Aorta (tissue), 5 donors: ENCODE measurements at places on chromosomes 6 and 20. TPM values are rescaled to one million over a fixed set of nuclear protein-coding genes. Genes with fewer than 3 reads are reported as not detected.

Gene CTAGE9
- not detected for total RNA-seq

Gene CD93
- total RNA-seq = 123 TPM

- DNase-seq = no peak
- peaks cover 2% of the 10 kb centered on the region for H3K27me3 ChIP-seq
- no peak overlapping the region for H3K4me3 ChIP-seq
Observed at GRCh38 chr6:18280084-18280483, 15.8 kb upstream of the DEK start.

- no peaks in the 10 kb centered on the region for H3K36me3 ChIP-seq
- H3K4me3 ChIP-seq = no peak overlapping the region
- DNase-seq = no peak
- no peaks in the 10 kb centered on the region for H3K4me1 ChIP-seq
- H3K27me3 ChIP-seq = no peaks in the 10 kb centered on the region
- H3K27ac ChIP-seq = no peak overlapping the region
Observed at GRCh38 chr6:20202699-20203302, 9.5 kb downstream of the MBOAT1 start.

- peak overlapping the region; percentile 88 for H3K4me3 ChIP-seq
- H3K36me3 ChIP-seq = peaks cover 3% of the 10 kb centered on the region
- peak overlapping the region; percentile 82 for H3K27ac ChIP-seq
- H3K4me1 ChIP-seq = peaks cover 9% of the 10 kb centered on the region
- DNase-seq = no peak
Observed at GRCh38 chr6:36594816-36595643, 868 bp downstream of the SRSF3 start.

DNA sequence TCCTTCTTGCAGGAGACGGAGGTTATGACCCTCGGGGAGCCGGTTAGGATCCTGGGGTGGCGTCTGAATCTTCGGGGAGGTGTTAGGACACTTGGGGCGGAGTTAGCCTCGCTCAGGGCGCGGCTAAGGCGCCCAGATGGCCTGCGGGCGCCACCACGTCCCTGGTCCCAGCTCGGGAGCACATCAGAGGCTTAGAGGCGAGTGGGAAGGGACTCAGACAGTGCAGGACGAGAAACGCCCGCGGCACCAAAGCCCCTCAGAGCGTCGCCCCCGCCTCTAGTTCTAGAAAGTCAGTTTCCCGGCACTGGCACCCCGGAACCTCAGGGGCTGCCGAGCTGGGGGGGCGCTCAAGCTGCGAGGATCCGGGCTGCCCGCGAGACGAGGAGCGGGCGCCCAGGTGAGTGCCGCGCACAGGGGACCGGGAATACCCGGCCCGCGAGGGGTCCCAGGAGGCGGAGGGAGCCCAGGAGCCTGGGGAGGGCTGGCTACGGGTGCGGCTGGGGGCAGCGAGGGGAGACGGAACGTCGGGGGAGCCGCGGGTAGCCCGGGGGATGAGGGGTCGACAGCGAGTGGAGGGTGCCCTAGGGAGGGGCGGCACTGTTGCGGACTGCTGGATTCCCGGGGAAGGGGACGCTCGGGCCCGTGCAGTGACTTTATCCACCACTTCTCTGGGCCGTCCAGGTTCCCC lies at the start of gene HCK:
Gene HCK (plus strand): TSS at position 153 of the 688 bp plus-strand sequence.
- H3K27me3 ChIP-seq = no peaks in the 10 kb centered on the region
- H3K27ac ChIP-seq = no peak within 1 kb of the TSS
- no peaks in the 10 kb centered on the region for H3K36me3 ChIP-seq
- no peak within 1 kb of the TSS for H3K4me3 ChIP-seq
- peak; percentile 72 for DNase-seq

DNA sequence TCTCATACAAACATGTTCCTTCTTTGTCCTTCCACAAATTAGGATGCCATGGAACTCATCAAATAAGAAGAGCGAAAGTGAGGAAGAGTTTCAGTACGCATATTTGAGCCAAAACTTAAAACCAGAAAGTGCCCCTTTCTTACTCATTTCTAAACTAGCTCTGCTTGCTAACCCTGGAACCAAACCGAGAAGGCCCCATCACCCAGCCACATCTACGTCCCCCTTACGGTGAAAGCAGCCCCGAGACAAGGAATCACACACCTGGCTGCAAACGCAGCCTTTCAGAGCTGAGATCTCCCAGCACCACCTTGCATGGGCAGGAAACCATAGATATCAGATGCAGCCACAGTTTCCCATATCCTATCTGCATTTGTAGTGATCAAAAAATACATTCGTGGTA lies 28.5 kb downstream of the TRERF1 start:
- H3K4me1 ChIP-seq = no peaks in the 10 kb centered on the region
- no peaks in the 10 kb centered on the region for H3K27me3 ChIP-seq
- no peak overlapping the region for H3K27ac ChIP-seq
- H3K36me3 ChIP-seq = no peaks in the 10 kb centered on the region
- no peak overlapping the region for H3K4me3 ChIP-seq

DNA sequence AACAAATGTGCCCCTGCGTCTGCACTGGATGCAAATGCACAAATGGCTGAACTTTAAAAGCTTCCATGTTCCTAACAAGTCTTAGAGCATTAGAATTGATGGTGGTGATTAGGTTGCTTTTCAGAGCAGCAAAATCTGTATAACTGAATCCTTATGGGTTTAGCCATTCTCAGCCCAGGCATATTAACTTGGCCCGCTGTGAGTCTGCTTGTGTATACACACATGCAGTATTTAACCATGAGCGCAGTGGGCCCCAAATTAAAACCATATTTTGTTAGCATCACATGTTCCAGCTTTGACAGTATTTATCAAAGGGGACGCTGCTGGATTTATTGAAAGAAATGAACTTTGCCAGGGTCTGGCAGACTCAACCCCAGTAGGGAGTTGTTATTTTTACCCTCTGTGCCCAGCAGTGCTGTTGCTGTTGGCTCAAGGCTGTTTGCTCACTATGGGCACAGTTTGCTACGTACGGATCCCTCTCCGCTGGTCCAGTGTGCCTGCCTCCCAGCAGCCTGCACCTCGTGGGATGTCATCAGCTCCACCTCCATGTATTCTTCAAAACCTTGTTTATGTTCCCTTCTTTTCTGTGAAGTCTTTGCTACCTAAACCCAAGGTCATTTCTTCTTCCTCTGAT lies 144.7 kb downstream of the QRSL1 start:
- H3K4me3 ChIP-seq = no peak overlapping the region
- H3K36me3 ChIP-seq = no peaks in the 10 kb centered on the region
- DNase-seq = no peak

GRCh38 chr6:92989656-92990055 lies 429.7 kb downstream of the EPHA7 start:
- H3K27me3 ChIP-seq = no peaks in the 10 kb centered on the region
- no peak overlapping the region for H3K27ac ChIP-seq
- H3K4me3 ChIP-seq = no peak overlapping the region
- H3K4me1 ChIP-seq = no peaks in the 10 kb centered on the region
